ENCODE measurements at places on chromosomes 7 and 10.

- no peak for DNase-seq
Observed at GRCh38 chr10:4028027-4028471, 243.0 kb upstream of the KLF6 start.

DNA sequence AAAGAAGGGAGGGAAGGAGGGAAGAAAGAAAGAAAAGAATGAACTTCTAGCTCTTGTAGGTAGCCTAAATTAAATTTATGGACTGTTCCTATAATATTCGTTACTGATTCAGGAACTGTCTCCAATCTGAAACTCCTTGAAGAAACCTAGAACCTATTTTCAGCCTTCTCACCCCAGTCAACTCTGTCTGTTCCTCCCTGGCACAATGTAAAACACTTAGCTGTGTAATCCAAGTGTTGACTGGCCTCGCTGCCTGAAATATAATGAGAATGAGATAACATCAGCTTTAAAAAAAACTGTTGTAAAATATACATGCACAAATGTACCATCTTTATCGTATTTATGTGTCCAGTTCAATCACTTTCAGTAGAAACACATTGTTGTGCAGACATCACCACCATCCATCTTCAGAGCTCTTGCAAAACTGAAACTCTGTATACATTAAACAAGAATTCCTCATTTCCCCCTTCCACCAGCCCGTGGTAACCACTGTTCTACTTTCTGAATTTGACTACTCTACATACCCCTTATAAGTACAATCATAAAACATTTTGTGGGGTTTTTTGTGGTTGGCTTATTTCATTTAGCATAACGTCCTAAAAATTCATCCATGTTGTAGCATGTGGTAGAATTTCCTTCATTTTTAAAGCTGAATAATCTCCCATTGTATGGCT, 6.3 kb upstream of the C7orf33 start:
- no peak for DNase-seq

DNA sequence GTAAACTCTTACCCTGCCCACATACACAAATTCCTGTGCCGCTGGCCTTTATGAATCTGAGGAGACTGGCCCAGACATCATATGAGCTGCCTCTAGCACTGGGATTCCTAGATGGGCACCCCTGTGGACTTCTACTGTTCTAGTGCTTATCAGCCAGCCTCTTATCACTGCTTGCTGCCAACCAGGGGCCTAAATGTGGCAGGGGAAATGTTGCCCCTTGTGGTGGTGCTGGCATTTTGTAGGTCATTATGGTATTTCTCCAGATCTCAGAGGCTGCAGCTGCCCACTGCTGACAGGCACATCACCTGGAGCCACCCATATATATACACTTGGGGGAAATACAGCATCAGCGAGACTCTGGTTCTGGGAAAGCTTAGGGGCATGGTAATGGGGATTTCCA, 5.4 kb downstream of the SFR1 start:
- DNase-seq = no peak

DNA sequence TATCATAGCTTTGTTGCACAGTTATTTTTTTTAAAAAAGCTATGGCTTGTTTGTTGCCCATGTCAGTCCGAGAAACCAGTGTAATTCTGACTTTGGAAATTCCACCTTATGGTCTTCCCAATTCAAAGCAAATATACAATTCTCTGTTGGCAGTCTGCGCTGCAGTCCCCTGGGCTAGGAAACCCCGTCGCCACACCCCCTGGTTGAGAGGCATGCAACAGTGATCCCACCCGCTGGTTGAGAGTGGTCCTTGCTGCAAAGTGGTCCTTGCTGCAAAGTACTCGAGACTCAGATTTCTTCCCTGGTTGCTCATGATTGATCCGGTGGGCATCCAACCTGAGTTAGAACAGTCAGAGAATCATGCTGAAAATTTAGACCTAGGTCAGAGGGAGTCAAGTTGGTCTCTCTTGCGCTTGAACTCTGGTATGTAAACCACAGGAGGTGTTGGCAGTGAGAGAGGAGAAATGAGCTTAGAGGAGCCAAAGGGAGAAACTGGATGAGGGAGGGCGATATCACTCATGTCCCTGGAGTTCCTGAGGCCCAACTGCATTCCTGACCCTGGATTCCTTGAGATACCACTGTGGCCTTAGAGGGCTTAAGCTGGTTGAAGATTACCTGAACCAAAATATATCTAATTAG, 45.0 kb upstream of the STK17A start:
- no peak for DNase-seq

DNA sequence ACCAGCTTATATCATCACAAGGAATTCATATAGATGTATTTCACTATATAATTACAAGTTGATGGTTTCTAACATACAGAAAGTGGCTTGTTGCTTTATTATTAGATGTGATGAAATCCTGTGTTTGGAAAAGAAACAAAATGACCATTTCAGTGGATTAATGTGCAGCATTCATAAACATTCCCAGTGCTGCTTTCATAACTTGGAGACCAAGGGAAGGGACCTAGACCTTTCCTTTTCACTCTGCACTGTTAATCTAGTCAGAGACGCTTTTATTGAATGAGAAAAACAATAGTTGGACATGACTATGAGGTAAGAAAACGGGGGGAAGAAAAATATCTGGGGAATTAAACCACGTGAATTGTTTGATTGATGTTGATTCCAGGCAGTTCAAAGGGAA, 160.0 kb downstream of the HDAC9 start:
- no peak for DNase-seq

DNA sequence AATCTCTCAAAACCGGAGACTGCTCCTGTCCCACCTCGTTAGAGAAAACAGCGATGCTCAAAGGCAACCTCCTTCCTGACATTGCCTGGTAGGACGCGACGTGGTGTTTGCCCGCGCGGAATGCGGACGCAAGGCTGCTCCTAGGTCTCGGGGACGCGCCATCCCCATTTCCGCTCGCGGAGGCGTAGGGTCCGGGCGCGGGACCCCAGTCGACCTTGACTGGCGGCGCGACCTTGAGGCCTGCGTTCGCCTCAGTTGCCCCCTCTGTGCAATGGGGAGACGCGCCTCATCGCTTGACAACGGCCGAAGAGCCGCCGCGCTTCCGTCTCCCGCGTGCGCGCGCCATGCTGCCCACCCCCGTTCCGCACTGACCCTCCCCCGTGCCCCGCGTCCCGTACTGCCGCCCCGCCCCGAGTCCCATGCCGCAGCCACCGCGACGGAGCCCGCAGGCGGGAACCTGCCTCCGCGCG, 412 bp upstream of the PPIA start:
- DNase-seq = no peak

GRCh38 chr10:98610836-98611235, 164.1 kb upstream of the HPS1 start:
- DNase-seq = no peak

DNA sequence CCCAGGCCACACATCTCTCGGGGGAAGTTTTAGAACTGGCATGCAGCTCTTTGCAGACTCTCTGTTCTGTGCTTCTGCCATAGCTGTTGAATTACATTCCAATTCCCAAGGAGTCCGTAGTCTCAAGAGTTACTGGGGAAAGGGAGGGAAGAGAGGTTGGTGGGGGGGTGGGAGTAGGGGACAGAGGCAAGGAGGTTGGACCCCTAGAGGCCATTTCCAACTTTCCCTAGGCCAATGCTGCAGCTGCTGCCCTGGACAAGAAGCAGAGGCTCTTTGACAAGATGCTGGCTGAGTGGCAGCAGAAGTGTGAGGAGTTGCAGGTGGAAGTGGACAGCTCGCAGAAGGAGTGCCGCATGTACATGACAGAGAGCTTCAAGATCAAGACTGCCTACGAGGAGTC, 23.8 kb downstream of the MYH16 start:
- DNase-seq = no peak

- DNase-seq = no peak
Observed at GRCh38 chr7:5870311-5870710, 10.3 kb upstream of the OCM start.

DNA sequence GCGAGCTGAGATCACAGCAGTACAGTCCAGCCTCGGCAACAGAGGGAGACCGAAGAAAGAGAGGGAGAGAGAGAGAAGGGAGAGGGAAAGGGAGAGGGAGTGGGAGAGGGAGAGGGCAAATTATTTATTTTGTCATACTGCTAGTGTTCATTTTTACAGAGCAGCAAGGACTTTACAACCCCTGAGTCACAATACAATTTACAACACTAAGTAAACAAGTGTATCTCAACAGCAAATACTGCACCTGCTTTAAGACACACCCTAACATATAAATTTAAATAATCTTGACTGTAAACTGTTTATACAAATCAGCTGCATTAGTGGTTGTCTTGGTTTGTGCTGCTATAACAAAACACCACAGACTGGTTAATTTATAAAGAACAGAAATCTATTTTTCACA, 27.2 kb downstream of the HTR5A start:
- no peak for DNase-seq

DNA sequence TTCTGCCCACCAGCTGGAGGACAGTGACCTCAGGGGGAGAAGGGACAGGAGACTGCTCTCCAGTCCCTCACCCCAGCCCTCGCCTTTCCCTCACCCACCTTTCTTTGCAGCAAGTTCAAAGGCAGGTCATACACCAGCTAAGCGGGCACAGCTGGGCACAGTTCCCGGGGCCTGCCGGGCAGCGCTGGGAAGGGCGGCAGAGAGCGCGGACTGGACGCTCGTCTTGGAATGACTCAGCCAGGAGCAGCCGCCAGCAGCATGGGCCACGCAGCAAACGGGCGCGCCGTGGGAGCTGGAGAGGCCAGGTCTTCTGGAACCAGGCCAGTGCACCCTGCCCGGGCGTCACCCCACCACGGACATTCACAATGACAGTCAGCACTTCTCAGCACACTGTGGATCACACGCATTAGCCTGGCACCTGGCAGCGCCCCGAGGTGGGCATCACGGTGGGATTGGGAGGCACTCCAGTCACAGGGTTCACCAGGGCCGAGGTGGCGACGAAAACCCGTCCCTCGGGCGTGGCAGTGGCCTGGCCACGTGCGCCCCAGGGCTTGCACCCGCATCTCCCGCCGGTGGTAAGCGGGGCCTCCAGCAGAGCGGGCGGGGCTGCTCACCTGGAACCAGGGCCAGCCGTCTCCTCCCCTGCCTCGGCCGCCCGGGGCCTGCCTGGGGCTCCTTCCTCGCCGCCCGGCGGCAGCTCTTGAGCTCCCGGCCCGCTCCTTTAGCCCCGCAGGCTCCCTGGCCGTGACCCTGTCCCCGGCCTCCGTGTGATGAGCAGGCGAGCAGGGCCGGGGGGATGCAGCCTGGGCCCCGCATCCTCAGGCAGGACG, 29.0 kb upstream of the WDFY4 start:
- DNase-seq = no peak

DNA sequence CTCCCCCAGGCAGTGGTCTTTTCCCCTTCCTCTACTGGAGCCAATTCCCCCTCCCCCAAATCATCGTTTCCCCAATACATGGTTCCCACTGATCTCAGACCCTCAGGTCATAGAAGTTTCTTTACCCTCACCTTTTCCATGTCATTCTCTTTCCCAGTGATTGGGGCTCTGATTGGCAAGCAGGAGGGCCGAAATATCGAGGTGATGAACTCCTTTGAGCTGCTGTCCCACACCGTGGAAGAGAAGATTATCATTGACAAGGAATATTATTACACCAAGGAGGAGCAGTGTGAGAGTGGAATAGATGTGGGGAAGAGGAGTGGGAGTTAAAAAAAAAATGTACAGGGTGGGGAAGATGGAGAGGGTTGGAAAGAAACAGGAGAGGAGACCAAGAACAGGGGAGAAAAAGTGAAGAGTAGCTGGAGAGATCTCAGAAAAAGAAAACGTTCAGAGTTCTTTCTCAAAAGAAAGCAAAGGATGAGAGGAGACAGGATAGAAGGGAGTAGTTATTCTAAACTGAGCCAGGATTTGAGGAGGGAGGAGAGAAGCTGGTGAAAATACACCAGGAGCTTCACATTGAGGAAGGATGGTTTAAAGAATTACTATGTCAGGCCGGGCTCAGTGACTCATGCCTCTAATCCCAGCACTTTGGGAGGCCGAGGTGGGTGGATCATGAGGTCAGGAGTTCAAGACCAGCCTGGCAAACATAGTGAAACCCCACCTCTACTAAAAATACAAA, 858 bp downstream of the COPS6 start:
- no peak for DNase-seq

DNA sequence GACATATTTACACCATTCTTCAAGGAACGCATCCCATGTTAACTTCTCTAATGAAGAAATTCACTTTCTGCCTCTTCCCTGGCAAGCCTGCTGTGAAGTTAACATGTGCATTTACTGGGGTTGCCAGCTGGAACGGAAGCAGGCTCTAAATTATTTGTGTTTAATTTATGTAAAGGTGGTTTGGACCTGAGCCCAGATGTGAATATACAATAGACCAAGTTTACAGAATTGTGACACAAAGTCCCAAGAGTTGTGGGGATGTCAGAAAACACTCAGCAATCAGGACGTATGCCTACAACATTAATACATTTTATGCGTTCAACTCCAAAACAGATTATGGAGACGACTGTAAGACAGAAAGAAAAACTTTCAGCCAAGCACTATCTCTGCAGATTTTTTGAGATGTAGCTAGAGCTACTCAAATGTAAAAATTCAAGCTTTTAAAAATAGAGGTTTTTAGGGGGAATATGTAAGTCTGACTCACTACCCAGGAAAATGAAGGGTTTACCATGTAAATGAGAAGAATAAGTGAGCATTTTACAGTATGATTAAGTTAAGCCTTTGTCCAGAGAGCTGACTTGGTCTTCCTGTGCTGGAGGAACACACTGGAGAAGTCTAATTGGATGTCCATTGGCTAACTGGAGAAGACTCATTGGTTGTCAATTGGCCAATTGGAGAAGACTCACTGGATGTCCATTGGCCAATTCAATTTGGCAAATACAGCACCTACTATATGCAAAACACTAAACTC, 19.5 kb downstream of the NRP1 start:
- no peak for DNase-seq

DNA sequence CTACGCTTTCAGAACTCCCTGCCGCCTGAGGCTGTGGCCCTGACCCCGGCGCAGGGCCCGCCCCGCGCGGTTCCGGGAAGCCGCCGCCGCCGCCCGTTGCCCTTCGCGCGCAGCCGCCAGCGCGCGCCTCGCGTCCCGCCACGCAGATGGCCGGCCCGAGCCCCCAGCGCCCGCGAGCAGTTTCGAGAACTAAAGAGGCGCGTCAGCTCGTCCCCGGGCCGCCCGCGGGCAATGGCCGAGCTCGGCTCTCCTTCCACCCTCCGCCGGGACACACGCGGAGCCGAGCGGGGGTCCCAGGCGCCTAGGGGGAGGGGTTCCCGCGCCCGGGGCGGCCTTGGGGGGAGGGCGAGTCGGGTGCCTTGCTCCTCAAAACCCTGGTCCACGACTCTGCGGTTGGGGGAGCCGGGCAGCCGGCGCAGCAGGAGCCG, 1.8 kb downstream of the HNRNPF start:
- DNase-seq = no peak

All from activated CD8-positive, alpha-beta memory T cell treated with anti-CD3 and anti-CD28 coated beads for 1 hour (primary cell).